Stimulated activated CD8-positive, alpha-beta memory T cell treated with anti-CD3 and anti-CD28 coated beads, Interleukin-7, amount 100 ng/mL, for 1 hour (primary cell): ENCODE measurements at places on chromosomes 4 and X.

GRCh38 chr4:141432000-141432712 is 204.2 kb upstream of the IL15 start:
- no peak for DNase-seq

DNA sequence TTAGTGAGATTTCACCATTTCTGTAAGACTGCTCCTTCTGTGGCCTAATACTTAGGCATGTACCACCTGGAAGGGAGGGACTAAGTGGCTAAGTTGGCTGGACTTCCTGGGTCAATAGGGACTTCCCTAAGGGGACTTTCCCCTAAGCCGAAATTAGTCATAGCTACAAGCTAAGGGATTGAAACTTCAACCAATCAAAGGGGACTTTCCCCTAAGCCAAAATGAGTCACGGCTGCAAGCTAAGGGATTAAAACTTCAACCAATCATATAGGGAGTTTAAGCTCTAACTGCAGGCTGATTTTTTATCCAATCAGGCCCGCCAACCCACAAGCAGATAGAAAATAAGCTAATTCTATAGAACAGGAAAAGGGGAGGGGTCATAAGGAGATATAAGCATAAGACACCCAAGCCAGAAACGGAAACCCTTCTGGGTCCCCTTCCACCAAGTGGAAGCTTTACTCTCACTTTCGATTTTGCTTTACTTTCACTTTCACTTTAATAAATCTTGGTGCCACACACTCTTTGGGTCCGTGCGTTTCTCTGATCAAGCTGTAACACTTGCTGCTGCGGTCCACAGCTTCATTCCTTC is 382.8 kb downstream of the KLHL4 start:
- no peak for DNase-seq

- DNase-seq: no peak
Measured at GRCh38 chrX:97234471-97235081, 350.9 kb downstream of the RPA4 start.

GRCh38 chr4:1038948-1039492 is 27.6 kb downstream of the FGFRL1 start:
- DNase-seq: no peak

GRCh38 chr4:125123570-125124109 is 191.1 kb upstream of the FAT4 start:
- no peak for DNase-seq

DNA sequence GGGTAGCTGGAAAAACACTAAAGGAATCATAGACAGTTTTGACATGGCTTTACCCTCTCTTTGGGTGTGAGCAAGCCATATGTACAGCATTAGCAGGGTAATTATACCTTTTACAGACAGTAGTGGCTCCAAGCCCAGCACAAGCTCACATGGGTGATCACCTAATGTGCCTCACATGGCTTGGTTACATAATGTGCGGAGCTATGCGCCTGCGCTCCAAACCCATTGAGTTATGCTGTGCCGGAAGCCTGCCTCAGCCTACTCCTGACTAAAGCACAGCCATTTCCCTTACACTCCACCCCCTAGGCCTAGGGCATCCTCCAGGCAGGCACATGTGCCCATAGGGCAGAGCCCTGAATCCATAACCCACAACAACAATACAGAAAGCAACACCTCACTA is 6.5 kb upstream of the TSPAN5 start:
- DNase-seq: no peak

DNA sequence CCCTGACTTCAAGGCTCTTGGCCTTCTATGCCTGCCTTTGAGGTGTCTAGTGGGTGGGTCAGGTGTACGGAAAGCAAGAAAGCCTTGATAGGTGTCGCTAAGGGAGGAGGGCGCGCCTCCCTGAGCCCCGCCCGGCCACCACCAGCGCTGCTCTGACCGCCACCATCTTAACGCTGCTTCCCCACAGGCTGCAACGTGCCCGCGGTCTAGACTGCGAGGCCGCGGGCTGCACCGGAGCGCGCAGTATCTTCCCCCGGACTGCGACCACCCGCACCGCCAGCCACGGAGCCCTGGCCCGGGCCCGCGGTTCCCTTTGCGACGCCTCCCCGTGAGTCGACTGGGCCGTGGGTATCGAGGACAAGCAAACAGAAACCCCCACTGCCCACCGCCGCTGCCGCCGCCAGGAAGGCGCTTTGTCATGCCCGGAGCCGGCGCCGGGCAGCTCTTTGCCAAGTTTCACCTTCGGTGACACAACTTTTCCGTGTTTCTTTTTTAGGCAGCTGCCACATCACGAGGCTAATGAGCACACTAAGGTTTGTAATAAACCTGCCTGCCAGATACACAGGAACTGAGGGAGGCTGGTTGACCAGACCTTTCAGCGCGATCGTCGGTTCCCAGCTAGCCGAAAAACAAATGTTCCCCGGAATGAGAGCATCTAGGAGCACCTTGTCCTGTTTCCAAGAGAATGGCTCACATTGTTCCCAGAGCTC is 335.8 kb upstream of the F9 start:
- DNase-seq: no peak

- DNase-seq: no peak
Measured at GRCh38 chrX:19728915-19729314, 158.5 kb downstream of the SH3KBP1 start.

DNA sequence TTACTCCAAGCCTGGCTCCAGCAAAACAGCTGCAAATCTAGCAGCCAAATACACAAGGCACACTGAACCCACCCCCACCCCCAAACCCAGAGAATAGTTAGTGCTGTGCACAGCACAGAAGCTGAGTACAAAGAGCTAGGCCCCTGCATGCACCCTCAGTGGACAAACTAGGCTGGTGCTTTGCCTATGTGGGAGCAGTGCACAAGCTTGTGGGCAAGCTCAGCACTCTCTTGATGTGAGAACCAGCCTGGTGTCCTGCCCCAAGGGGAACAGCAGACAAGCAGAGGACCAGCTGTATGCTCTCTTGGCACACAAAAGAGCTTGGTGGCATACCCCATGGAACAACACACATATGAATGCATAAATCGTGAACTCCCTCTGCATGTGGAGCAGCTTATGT is 81.7 kb downstream of the FAAH2 start:
- no peak for DNase-seq

GRCh38 chr4:109184491-109184961 is 117.9 kb downstream of the COL25A1 start:
- no peak for DNase-seq

DNA sequence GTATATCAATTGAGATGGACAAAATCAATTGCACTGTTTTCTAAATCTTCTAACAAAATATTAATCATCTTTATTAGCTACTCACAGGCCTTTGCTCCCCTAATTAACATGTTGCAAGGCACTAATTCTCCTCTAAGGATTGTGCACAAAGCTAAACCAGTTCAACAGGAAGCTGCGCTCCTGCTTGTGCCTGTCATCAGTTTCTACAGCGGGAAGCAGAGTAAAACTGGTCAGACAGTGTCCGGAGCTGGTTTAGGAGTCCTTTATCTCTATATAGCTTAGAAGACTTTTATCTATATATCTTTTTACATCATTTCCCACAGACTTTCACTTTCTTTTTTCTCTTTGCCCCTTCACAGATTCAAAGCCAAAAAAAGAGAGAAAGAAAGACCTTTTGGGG is 79.1 kb downstream of the ELOVL6 start:
- no peak for DNase-seq

- DNase-seq: no peak
Measured at GRCh38 chr4:120528428-120528827, 394.1 kb downstream of the PRDM5 start.

- DNase-seq: no peak
Measured at GRCh38 chrX:71162981-71163380, 18.3 kb downstream of the NLGN3 start.

DNA sequence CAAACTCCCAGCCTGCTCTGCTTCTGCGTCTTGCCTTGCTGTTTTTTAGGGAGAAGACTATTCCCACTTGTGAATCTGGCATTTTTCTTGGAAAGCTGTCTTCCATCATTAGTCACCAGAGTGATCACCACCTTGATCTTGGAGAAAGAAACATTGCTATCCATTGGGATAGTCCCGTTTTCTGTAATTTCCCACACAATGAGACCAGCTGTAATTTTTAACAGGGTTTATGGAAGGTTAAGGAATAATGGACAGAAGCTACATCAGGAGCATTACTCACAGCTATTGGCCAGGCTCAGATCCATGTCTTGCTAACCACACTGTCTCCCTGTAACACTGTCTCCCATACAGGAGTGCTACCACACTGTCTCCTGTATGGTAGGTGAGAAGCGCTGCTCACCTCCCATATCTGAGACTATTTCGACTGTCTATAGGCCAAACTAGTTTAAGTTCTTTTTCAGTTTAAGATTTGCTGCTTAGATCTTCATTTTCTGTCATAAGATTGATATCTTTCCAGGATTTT is 523.0 kb downstream of the SPRY1 start:
- no peak for DNase-seq

DNA sequence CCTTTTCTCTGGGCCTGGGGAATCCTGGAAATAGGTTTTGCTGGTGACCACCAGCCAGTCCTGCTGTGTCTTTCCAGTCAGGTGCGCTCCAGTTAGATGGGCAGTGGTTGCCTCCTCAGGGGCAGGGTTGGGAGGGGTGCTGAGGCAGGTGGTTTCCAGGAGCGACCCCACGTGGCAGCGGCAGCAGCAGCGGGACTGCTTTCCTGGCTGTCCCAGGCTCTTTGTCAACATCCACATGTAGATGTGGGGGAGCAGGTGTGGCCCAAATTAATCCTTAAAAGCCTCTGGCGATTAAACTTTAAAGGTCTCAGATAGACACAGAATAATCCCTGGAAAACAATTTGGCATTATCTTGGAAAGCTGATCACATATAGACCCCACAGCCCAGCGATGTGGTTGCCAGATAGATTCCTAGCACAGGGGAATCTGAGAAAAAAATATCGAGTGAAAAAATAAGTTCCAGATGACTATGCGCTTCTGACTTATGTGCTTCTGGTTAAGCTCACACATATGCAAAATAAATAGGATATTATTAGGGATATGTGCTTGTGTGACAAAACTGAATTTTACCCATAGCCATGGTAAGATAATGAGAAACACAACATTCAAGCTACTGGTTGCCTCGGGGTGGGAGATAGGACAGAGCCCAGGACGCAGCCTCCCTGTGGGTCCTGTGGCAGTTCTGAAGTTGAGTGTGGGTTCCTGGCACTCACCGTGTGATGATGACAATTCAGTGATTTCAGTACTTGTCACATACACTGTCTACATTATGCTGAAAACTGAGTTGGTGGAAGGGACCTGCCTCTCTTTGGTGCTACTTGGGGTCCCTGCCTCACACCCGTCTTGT is 336.4 kb downstream of the ARHGAP10 start:
- DNase-seq: no peak

DNA sequence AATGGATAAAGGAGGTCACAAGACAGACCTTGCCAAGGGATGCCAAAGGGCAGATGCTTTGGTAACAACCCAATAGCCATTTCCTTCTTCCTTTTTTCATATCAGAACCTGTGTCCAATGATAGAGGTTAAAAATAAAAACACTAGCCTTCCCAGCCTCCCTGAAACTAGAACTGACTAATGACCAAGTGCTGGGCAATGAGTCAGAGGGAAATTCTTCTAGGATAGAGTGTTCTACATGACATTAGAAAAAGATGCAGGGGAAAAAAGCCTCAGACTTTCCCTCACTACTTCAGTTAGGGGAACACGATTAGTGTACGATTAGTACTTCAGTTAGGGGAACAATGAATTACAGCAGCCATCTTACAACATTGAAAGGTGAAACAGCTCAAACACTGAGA is 29.3 kb upstream of the FAM47C start:
- DNase-seq: no peak

DNA sequence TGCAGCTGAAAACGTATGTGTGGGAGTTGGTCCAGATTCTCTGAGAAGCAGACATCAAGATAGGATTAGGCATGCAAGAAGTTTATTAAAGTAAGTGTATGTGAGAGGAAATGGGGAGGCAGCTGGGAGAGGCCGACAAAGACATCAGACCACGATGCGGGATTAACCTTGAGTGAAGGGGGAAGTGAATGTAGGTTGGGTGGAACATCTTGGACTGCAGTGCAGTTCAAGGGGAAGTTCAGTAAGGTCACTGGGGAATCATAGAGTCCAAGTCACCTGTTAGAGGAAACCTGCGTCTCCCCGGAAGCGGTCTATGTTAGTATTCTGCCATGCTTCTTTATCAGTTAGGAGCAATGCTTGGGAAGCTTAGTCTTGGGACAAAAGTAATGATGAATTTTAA is 22.0 kb downstream of the CXCL8 start:
- no peak for DNase-seq

GRCh38 chr4:83361416-83362103 is 26.9 kb upstream of the HPSE start:
- no peak for DNase-seq

DNA sequence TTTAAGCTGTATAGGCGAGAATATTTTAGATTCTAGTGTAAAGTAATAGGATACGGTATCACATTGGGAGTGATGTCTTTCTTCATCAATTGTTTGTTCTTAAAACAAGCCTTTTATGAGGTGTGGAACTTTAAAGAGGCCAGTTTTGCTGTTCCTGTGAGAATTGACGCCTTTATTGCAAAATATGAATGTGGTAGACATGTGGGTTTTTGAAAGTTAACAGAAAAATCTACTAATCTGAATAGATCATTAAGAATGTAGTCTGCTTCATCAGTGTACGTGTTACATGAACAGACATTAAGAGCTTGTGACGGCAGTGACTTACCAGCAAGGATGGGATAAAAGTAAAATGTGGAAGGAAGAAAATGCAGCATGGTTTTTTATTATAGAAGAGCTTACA is 63.8 kb downstream of the STOX2 start:
- no peak for DNase-seq

- DNase-seq: no peak
Measured at GRCh38 chrX:113906168-113906567, 677.7 kb upstream of the HTR2C start.

- DNase-seq: no peak
Measured at GRCh38 chr4:28106155-28106554, 1245.5 kb downstream of the STIM2 start.

DNA sequence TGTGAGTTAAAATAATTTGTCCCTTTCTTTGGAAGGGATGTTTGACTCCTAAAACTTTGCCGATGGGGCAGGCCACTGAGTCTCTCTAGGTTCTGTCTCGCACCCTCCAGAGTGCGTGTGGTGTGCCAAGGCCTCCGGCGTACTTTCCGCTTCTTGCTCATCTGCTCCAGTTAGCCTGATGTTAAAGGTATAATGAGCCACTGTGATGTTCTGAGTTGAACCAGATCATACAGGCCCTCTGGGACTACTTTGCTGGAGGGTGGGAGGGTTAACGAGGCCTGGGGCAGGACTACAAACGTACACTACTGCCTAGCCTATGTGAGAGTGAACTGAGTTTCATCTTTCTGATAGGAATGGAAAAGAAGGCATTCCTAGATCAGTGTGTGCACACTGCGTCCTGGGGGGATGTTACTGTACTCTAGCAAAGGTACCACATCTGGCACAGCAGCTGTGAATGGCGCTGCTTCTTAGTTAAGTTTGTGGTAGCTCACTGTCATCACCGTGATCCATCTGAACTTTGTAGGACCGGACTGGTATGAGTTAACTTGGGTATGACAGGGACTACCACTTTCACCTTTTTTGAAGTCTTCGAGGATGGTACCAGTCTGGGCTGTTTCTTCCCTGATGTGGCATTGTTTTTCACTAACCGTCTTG is 60.2 kb downstream of the RGS12 start:
- no peak for DNase-seq
